ENCODE measurements at places on chromosomes 1 and 21.

GRCh38 chr1:63950023-63950422 is 176.2 kb downstream of the ROR1 start:
- peak; percentile 52 for DNase-seq

- DNase-seq = no peak
Measured at GRCh38 chr1:229364207-229365065, 21.6 kb upstream of the CCSAP start.

- DNase-seq = peak; percentile 24
Measured at GRCh38 chr1:16120407-16120806, 35.5 kb downstream of the EPHA2 start.

GRCh38 chr1:172252958-172253357 is 167.5 kb upstream of the C1orf105 start:
- DNase-seq = no peak

DNA sequence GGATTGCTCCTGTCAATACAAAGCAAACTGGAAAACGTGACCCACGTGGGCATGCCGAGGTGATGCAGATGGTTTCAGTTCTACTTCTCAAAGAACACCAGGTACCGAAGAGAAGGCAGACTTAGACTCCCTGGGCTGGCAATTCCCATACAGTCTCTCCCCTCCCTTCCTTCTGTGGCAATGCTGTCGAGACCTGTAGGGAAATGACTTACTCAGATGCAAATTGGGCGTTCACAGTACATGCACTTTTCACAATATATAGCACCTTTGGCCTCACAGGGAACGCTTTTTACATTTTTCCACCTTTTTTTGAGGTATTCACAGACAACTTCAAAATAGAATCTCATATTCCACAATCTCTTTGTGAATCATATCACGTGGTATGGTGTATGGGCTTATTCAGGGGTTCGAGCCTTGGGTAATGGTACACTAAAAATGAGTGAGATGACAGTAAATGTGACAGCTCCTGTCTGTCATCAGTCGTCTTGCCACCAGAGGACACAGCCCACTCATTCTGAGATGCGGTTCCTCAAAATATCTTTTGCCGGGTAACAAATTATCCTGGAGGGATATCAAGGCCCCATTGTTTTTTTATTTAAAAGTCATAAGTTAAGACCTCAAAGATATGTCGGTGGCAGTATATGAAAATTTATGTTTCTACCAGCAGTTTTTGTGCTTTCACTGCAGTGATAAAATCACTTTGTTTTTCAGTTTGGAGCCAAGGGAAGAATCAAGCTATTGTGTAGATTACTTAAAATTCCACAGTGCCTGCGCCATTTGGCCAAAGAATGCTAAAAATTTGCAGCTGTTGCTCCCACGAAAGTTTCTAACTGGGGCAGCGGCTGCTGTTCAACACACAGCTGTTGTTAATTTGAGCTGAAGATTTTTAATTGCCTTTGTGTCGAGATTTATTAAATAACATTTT is 168.4 kb downstream of the ZZZ3 start:
- DNase-seq = peak; percentile 88

GRCh38 chr1:45473302-45473701 is 17.7 kb downstream of the TESK2 start:
- no peak for DNase-seq

- no peak for DNase-seq
Measured at GRCh38 chr1:237851210-237851845, 39.4 kb downstream of the ZP4 start.

DNA sequence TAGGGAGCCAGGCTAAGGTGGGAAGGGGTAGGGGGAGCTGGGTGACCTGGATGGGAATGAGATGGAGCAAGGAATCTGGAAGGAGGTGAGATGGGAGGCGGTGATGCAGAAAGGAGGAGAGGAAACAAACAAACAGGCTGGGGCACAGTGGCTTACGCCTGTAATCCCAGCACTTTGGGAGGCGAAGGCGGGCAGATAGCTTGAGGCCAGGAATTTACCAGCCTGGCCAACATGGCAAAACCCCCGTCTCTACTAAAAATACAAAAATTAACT is 10.8 kb downstream of the CRABP2 start:
- no peak for DNase-seq

DNA sequence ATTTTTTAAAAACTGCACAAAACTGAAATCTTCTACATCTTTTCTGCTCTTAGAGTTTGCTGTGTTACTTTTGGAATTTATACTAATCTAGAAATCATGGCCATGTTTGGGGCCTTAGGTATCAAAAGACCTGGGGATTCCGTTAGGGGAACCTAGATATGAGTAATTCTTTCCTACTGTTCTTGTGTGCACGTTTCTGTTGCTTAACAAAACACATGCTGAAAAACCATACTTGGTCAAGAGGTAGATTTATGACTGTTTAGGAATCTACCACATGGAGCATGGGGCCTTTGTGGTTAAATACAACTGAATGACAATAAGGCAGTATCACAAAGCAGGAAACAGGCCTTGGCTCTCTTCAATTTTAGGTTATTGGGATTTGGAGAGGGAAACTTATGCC is 291.9 kb upstream of the USP25 start:
- DNase-seq = no peak

DNA sequence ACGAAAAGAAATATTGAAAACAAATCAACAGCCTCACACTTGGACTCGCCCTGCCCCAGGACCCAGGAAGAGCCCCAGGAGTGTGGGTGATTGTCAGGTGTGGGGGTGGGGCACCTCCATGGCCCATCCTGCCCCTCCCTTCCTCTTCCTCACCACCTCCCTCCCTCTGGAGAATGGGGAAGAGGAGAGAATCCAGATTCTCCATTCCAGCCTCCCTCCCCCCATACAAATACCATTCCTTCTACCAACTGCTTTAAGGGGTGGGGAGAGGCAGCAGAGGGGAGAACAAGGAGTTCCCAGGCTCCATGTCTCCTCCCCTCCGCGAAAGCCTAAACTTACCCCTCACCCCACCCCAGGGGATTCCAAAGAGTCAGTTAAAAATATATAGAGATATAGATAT is 36.7 kb downstream of the MEF2D start:
- DNase-seq = no peak

DNA sequence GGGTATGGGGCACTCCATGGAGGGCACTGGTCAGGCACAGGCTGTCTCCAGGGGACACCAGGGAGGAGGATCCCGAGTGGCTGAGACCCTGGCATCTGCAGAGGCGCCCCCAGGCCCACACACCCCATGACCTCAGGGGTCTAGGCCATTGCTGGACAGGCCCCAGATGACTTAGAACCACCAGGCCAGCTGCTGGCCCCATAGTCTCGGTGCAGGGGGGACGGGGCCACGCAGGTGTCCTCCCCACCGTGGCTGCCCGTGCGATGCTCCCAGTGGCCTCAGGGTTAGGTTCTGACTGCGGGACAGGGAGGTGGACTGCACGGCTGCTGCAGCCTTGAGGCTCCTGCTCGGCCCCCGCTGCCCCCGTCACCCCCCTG is 44.0 kb downstream of the MORN1 start:
- DNase-seq = no peak

GRCh38 chr1:7425229-7425628 is 345.9 kb upstream of the VAMP3 start:
- no peak for DNase-seq

DNA sequence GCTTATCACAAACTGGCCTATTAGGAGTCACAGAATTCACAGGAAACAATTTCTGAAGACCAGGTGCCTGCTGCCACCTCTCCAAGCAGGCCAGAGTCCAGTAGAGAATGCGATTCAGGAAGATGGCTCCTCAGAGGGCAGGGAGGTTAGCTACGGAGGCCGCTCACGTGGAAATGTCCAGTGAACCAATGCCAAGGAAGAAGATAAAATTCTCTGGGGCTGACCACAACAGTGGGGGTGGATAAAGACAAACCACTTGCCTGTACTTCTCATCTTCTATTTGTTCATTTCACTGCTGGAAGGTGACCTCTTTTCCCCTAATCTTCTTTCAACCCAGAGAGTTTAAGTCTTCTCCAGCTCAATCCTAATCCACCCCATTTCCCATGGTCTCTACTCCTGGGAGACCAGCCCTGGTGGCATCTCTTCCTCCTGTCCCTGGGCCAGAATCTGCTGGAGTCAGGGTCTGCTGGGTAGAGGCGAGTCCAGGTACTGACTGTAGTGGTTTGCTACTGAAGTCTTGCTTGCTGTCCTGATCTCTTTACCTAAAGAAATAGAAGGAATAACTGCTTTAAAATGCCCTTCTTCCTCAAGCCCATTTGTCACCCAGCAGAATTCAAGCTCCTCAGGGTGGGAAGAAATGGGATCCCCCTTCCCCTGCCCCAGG is 3.2 kb downstream of the PSRC1 start:
- no peak for DNase-seq

DNA sequence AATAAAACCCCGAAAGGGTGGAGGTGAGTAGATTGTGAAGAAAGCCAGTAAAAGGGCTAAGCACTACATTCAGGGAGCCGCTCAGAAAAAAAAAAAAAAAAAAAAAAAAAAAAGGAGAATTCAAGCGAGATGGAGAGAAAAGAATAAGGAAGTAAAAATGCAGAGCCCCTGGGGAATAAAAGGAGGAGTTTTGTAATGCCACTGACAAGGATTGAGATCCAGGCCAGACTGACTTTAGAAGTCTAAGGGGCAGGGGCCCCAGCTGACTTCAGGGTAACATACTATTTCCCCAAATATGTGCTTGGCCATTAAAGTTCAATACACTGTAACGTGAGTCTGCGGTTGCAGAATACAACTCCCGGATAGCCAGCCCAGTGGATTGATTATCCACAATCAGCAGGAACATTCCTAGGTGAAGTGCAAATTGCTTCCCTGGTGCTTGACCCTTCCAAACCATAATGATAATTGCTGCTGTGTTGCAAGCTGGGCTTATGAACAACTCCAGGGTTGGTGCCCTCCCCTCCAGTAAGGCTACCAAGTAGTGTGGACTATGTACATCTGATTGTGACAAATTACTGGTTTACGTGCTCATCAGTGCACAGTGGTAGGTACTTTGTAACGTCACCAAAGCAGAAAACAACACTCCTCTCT is 30.7 kb upstream of the RRP15 start:
- DNase-seq = no peak

- DNase-seq = no peak
Measured at GRCh38 chr1:113046569-113046968, 26.4 kb upstream of the LRIG2 start.

- DNase-seq = no peak
Measured at GRCh38 chr1:32159189-32159588, 20.3 kb upstream of the TXLNA start.

GRCh38 chr21:29810871-29811270 is 128.9 kb downstream of the GRIK1 start:
- DNase-seq = no peak

- no peak for DNase-seq
Measured at GRCh38 chr1:240912821-240913220, 300.9 kb upstream of the GREM2 start.

GRCh38 chr1:164466429-164466828 is 92.6 kb upstream of the PBX1 start:
- DNase-seq = no peak

DNA sequence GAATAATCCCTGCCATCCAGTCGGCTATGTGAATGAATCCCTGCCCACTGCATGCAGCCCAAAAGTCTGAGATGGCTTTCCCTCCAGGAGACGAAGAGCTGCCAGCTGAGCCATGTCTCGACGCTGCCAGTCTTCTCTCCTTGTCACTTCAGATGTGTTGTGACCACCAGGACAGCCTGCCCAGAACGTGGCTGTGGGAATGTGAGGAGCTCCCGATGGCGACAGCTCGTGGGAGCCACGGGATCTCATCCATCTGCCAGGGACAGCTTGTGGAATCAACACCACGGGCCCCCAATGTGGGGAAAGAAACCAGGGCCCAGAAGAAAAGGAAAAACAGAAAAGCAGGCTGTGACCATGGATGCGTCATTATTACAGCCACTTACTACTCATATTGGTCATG is 67.2 kb downstream of the NFASC start:
- no peak for DNase-seq

GRCh38 chr1:178408871-178409270 is 87.9 kb downstream of the CLEC20A start:
- no peak for DNase-seq

- DNase-seq = no peak
Measured at GRCh38 chr1:165036403-165036802, 320.1 kb downstream of the LMX1A start.

DNA sequence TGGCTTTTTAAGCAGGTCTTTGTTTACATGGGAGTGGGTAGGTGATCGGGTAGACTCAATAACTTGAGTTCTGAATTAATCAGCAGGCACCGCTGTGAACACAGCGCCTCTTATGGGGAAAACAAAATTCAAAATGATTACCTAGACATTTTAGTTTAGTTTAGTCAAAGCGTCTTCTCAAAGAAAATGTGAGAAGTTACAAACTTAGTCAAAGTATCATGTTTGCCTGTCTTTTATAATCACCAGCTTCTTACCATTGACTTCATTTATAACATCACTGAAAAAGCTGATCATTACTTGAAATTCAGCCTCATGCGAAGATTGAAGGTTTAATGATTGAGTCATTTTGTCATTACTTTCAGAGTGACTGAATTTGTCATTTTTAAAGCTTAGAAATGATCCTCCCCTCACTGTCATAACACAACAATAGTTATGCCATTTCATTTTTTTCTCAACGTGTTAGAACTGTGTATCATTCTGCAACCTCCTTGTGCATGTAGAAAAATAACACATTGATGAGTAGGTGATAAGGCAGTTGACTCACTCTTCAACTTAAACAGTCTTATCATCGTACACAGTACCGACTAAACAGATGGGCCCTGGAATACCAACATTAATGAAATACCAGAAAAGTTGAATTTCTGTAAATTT is 188.5 kb downstream of the NFIA start:
- DNase-seq = no peak

GRCh38 chr1:8677782-8678181 is 139.7 kb downstream of the RERE start:
- no peak for DNase-seq

- DNase-seq = peak; percentile 24
Measured at GRCh38 chr1:8603220-8603616, 214.2 kb downstream of the RERE start.

DNA sequence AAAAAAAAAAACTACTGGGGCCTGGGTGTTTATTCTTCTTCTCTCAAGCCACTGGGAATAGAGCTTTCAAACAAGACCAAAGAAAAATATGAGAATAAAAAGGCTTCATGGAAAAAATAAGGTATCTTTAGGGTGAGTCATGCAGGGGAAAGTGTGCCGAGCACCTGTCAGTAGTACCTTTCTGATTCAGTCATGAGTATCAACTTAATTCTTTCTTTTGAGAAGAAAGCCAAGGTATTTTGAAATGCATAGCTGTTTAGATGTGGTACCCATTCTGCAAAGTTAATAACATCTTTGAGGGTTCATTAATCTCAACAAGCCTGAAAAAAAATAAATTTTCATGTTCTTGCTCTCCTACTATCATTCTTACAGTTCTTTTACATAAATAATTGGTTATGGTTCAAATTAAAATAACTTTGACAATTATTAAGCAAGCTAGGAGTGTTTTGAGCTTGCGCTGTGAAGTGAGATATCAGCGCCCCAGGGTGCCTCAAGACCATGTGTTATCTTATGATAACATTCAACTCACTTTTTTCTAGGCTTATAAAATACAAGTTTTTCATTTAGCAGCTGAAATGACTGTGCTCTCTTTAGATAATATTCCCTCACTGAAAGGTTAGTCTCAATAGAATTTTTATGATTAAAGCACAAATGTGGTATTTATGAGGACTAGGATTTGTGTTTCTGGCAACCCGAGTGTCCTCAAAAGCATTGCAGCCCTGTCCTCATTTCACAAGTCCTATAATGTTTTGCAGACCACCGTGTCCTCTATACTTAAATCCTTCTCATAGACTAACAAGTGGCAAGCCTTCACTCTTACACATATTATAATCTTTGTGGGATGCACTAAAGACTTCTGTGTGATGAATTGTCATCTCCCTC is 138.6 kb downstream of the SLC44A5 start:
- no peak for DNase-seq
